Ascending aorta (tissue), 2 donors: ENCODE measurements at places on chromosomes 1 and 21. TPM values are rescaled to one million over a fixed set of nuclear protein-coding genes. Genes with fewer than 3 reads are reported as not detected.

- no peaks in the 10 kb centered on the region for H3K4me1 ChIP-seq
- no peak for DNase-seq
- peaks cover 22% of the 10 kb centered on the region for H3K36me3 ChIP-seq
- peak overlapping the region; percentile 73 for H3K27ac ChIP-seq
- peak overlapping the region; percentile 54 for H3K4me3 ChIP-seq
These were observed 28.2 kb downstream of the ATP8B2 start for GRCh38 chr1:154353460-154353904.

DNA sequence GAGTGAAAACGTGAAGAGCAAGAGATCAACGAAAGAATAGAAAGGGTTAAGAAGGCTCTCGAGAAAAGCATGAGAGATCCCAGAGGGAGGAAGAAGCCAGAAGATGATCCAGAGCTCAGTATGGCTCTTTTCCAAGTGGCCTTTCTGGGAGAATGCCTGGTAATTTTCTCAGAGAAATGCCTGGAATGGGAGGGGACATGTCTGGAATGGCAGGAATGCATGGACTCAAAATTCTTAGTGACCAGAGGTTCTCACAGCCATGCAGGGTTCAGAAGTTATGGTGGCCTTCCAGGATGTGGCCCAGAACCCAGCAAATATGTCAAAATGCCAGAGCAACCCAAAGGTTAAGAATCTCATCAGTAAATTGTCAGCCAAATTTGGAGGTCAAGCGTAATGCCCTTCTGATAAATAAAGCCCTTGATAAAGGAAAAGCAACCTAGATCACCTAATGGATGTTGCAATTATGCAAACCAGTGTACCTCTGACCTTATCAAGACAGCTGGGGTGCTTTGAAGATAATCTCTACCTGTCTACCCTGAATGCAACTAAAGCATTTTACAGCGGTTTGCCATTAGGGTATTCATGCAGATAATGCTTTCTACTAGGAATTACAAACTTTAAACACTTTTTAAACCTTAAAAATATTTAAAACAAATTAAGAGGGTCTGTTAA lies 53.1 kb downstream of the NBPF6 start:
- DNase-seq: no peak
- no peaks in the 10 kb centered on the region for H3K36me3 ChIP-seq
- no peak overlapping the region for H3K4me3 ChIP-seq
- no peaks in the 10 kb centered on the region for H3K27me3 ChIP-seq

DNA sequence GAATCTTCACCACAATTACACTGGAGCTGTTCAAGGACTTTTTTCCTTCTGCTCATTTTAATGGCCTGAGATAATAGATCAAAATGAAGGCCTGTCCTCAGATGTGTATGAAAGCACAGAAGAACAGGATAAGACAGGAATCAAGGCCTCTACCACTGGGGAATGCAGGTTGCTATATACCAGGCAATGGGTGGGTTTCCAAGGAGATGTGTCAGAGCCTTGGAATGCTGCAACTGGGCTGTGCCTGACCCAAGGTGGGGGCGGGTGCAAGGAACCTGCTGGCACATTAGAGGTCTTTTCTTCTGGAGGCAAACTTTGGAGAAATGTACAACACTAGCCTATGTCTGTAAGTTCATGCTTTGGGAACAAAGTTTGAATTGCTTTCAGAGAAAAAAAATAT lies 21.7 kb upstream of the LAMC2 start:
- H3K4me3 ChIP-seq: no peak overlapping the region
- H3K27me3 ChIP-seq: no peaks in the 10 kb centered on the region
- no peak overlapping the region for H3K27ac ChIP-seq
- DNase-seq: no peak
- no peaks in the 10 kb centered on the region for H3K36me3 ChIP-seq
- no peaks in the 10 kb centered on the region for H3K4me1 ChIP-seq

- H3K4me3 ChIP-seq: no peak overlapping the region
- H3K27ac ChIP-seq: no peak overlapping the region
- no peaks in the 10 kb centered on the region for H3K36me3 ChIP-seq
- DNase-seq: no peak
- no peaks in the 10 kb centered on the region for H3K27me3 ChIP-seq
These were observed 70.8 kb downstream of the JAK1 start for GRCh38 chr1:64895500-64895899.

DNA sequence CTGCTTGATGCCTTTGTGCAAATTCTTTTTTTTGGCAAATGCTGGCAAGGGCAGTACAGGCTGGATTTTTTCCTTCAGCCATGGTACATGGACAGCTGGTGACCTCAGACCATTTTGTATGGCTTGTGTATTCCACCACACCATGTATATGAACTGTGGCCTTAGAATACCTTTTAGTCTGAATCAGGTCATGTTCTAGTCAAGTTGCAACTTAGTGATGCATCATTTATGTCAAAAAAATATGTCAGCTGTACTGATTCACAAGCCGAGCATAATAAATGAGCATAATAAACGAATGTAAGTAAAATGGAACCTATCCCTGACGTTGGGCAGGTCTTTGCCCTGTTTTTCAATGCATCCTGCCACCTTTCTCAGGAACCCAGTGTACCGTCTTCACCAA lies 219.7 kb upstream of the RUNX1 start:
- H3K27me3 ChIP-seq: no peaks in the 10 kb centered on the region
- H3K36me3 ChIP-seq: no peaks in the 10 kb centered on the region

DNA sequence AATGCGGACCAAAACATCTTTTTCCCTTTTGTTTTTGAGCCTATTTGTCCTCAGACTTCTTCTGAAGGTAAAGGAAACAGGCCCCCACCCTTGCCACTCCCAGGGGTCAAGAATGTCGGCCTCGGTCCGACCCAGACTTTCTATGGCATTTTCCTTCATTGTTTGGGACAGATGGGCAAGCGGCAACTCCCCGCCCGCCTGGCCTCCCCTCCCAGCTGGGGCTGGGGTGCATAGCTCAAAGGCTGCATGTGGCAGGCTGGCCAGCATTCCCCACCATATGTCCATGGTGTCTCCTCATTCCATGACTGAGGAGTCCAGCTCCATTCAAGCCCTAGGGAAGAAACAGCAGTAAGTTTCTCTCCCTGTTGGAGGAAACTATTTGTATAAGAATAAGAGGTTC lies 29.4 kb upstream of the TSPEAR start:
- no peaks in the 10 kb centered on the region for H3K4me1 ChIP-seq
- no peak for DNase-seq
- H3K36me3 ChIP-seq: no peaks in the 10 kb centered on the region
- no peaks in the 10 kb centered on the region for H3K27me3 ChIP-seq
- no peak overlapping the region for H3K4me3 ChIP-seq

GRCh38 chr1:198662821-198663220 lies 24.0 kb downstream of the PTPRC start:
- no peaks in the 10 kb centered on the region for H3K27me3 ChIP-seq
- DNase-seq: no peak
- no peak overlapping the region for H3K27ac ChIP-seq
- no peak overlapping the region for H3K4me3 ChIP-seq

- no peak overlapping the region for H3K27ac ChIP-seq
- H3K36me3 ChIP-seq: no peaks in the 10 kb centered on the region
- no peak overlapping the region for H3K4me3 ChIP-seq
- no peak for DNase-seq
- no peaks in the 10 kb centered on the region for H3K4me1 ChIP-seq
These were observed 59.1 kb downstream of the EIF4G3 start for GRCh38 chr1:21117597-21118001.

The ERO1B gene
- total RNA-seq: 5.1 TPM

The CHI3L1 gene
- total RNA-seq: 73.8 TPM

The ECM1 gene
- total RNA-seq: 55.8 TPM

The AIRE gene
- total RNA-seq: 0.75 TPM

The S100A1 gene
- not detected for total RNA-seq

The RNU1-1 gene
- total RNA-seq: under 0.01 TPM
